ENCODE measurements at places on chromosomes 1 and 21. TPM values are rescaled to one million over a fixed set of nuclear protein-coding genes. Genes with fewer than 3 reads are reported as not detected.

Gene CPLANE2
- total RNA-seq = 3.6 TPM

Gene UMODL1
- not detected for total RNA-seq

Gene TMEM167B
- 25.4 TPM for total RNA-seq

Gene SLC9C2
- not detected for total RNA-seq

Gene DNAH14
- 11.5 TPM for total RNA-seq

Gene ROR1
- total RNA-seq = 18.7 TPM

Gene HSPG2
- total RNA-seq = 42.2 TPM

Gene EPHA2
- total RNA-seq = 14.9 TPM

Measured in epithelial cell of alveolus of lung (primary cell).